ENCODE measurements at places on chromosomes 1 and 21. TPM values are rescaled to one million over a fixed set of nuclear protein-coding genes. Genes with fewer than 3 reads are reported as not detected.

DNA sequence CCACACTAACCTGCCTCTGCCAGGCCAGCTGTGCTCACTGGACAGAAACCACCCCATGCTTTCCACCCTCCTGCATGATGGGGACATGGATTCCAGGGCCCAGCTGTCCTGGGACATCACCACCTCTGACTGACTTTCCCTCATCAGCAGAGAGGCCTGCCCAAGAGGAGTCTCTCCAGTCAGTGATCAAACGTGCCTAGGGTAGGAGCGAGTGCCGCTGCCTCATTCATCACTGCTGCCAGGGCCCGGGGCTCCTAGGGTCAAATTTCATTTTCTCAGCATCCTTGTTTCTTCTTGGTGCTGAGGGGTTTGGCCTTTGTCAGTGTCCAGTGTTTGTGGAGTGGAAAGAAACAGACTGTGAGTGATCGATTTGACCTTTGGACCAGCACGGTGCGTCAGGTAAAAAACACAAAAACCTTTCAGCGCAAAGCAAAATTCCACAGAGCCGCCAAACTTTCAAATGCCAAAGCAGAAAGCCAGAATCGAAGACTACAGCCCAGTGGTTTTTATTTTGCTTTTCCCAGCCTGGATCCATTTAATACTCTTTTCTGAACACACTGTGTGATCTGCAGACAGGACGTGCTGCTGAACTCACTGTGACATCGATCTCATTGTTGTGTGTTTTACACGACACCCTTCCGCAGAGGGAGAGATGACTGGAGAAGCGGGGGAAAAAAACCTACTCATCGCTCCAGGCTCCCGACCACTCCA lies 43.2 kb downstream of the CAPN8 start:
- ATAC-seq: no peak

DNA sequence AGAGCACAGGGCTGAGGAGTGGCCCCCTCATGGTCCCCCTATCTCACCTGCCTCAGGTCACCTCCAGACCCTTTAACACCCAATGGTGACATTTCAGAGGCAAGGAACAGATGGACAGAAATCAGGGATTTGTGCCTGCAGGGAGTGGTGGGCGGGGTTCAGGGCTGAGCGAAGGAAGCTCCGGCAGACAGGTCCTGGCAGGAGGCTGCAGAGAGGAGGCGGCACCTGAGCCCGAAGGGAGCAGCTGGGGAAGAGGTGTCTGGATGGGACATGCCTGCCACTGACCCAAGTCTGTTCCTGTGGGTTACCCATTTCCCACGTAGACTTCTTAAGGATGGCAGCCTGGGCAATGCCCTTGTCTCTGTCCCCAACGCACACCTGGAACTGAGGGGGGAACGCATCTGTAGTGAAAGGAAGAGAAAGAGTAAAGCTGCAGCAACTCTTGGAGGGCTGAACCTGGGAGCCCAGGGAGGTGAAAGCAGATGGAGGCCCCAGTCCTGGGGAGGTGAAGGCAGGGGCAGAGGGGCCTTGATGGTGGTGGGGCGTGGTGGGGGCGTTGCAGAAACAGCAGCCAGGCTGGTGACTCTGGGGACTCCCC lies 61.6 kb upstream of the ADARB1 start:
- no peak for ATAC-seq

DNA sequence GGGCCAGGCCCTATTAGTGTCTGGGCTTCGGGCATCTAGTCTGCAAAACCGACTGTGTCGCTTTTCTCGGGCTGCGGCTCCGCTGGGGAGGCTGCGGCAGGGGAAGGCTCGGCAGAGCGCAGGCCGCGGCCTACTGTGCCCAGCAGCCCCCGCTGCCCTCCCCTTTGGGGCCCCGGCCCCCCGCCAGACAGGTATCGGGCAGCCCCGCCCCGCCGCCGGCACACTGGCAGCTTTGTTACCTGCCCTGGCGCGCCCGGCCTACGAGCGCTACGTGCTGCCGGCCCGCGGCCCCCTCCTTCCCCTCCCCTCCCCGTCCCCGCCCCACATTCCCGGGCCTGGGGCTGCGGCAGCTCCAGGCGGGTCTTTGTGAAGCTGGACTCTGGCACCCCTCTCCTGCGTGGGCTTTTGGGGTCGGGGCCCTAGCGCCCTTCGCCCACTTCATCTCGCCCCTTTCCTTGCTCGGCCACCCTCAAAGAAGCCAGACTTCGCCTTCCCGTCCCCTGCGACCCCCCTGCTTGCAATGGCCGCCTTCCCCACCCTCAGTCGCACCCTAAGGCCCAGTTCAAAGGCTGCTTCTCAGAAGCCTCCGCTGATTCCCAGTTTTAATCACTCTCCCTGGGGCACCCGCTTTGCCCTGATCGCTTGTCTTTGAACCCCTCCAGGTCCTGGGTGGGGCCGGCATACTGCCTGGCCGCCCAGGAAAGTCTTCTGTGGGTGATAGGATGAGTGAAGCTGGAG lies 48.9 kb upstream of the SLC2A1 start:
- no peak for ATAC-seq

DNA sequence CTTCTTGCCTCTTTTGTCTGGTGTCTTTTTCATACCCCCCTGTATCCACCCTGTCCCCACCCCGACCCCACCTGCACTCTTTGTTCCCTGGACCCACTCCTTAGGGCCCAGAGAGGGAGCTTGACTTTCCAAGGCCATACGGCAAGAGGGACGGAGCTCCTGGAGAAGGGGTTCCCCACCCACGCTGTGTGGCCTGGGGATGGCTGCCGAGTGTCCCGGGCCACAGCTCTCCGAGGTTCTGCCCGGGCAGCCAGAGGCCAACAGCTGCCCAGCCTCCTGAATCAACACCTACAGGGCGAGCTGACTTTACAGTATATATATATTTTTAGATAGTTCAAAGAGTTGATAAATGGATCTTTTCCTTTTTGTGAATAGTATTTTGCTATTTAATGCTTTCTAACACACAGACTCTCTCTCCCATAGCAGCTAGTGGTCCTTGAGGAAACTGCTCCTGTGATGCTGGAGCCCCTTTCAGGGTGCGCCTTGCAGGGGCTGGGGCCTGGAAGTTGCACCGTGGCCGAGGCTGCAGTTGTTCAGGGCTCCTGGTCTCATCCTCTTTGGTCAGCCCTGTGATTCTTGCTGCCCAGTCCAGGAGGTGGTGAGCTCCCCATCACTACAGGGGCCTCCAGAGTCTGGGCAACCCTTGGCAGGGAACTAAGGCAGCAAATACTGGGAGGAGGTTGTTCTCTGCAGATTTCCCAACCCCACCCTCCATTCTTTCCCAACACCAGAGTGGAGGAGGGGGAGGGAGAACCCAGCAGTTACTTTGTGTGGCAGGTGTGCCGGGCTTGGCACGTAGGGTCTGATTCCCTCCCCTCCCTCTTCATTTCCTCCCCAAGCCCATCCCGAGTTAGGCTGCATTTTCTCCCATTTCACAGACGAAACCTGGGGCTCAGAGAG lies 321.6 kb downstream of the PTPRU start:
- no peak for ATAC-seq

DNA sequence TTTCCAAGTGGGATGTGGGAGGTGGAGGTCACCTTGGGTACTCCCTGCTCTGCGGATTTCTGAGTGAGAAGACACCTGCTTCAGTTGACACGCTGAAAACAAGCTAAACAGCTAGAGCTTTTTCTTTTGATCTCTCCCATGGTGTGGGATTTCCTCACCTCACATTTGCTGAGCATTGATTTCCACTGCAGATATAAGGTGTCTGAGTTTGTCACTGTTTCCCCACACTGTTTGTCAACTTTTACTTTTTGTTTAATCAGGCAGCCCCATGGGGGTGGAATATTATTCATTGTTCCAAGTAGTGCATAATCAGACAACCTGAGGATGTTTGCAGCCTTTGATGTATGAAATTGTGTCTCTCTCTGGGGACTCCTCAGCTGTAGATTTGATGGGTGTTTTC lies 49.5 kb downstream of the FASLG start:
- peak; percentile 88 for ATAC-seq

GRCh38 chr1:33057095-33057494 lies 20.4 kb upstream of the AK2 start:
- no peak for ATAC-seq

- no peak for ATAC-seq
These were observed 42.1 kb downstream of the CAMSAP2 start for GRCh38 chr1:200780545-200781369.

DNA sequence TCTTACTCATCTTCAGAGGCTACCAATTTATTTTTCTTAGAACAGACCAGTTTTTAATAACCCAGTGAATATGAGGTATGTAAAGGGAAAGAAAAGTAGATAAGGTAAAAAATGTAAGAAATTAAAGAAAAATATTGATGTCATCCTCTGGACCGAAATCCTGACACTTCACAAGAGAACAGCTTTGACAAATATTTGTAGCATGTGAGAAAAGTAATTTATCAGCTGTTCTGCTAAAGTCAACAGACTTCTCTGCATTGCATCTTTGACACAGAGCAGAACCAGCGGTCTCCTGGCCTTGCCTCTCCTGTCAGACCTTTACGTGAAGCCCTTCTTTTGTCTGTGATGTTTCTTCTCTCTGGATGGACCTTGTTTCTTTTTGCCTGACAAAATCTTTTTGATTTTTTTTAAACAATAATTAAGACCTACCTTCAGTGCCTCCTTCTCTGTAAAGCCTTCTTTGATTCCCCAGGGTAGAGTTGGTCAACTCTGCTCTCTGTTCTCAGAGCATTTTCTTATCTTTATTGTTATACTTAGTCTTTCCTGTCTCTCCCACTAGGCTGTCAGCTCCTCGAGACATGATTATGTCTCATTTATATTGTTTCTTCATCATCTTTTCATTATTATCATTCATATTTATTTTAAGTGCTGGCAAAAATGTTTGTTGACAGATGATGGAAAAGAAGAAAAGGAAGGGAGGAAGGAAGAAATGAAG lies 35.4 kb downstream of the RGS4 start:
- ATAC-seq: no peak

DNA sequence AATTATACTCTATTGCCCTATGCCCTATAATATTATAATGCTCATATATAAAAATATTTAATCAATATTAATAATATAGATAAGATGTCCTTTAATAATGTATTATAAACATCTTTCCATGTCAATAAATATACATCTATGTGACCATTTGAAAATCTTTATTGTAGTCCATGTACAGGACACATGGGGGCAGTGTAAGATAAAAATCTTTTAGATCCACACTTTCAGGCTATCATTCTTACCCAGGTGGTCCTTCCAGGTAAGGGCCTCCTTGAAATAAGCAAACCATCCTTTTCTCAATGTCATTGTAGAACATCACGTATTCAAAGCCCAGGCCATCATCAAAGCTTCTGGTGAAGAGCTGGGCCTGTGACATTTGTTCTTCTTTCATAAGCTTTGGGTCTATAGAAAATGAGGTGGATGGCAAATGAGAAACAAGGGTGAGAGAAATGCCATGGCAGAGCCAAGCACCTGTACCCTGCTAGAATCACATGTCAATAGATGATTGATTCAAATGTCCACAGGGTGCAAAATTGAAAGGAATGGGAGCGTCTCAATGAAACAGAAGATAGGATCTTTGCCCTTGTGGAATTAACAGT lies 20.2 kb downstream of the THEM4 start:
- no peak for ATAC-seq

GRCh38 chr1:240139511-240139910 lies 47.8 kb downstream of the FMN2 start:
- no peak for ATAC-seq

Gene ZNF593OS
- not detected for total RNA-seq

Gene PAFAH2
- total RNA-seq: 8.3 TPM

Gene GUCA2A
- not detected for total RNA-seq

Gene LORICRIN
- not detected for total RNA-seq

Gene ELF3
- 0.32 TPM for total RNA-seq
